ENCODE measurements at places on chromosomes 12 and 14.

DNA sequence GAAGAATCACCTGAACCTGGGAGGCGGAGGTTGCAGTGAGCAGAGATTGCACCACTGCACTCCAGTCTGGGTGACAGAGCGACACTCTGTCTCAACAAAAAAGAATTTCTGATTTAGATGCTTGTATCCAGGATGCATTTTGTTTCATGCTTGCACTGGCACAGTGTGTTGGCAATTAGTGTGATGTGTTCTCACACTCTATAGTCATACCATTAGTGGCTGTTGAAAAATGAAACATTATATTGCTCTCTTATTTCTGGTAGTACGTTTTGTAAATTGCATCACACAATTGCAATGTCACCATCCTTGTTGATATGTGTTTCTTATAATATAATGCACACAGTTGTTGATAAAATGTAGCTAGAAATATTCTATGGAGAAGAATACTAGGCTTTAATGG, 51.3 kb upstream of the RMST start:
- no peak for DNase-seq

DNA sequence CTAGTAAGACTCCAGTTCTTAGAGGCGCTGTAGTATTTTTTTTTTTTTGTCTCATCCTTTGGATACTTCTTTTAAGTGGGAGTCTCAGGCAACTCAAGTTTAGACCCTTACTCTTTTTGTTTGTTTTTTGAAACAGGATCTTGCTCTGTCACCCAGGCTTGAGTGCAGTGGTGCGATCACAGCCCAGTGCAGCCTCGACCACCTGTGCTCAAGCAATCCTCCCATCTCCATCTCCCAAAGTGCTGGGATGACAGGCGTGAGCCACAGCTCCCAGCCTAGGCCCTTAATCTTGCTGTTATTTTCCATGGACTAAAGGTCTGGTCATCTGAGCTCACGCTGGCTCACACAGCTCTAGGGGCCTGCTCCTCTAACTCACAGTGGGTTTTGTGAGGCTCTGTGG, 21.3 kb downstream of the GPRC5A start:
- no peak for DNase-seq

DNA sequence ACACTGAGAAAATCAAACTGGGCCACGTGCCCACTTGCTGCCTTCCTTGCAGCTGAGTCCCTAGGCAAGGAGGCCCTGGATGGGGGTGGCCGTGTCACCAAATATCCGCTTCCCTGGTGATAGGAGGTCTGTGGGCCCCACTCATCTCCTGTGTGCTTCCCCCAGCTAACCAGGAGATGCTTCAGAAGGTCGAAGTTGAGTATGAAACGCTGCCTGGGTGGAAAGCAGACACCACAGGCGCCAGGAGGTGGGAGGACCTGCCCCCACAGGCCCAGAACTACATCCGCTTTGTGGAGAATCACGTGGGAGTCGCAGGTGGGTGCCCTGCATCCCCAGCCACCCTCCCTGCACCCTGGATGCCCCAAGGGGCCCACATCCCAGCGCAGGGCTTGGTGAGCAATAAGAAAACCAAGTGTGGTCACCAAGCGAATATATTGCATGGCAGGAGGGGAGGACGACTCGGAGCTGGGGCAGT, 6.8 kb upstream of the SIVA1 start:
- no peak for DNase-seq

GRCh38 chr12:30440826-30441602, 254.7 kb downstream of the IPO8 start:
- DNase-seq = no peak

GRCh38 chr12:115820656-115821055, 456.8 kb downstream of the MED13L start:
- DNase-seq = no peak
